ENCODE measurements at places on chromosomes 1 and 21.

GRCh38 chr1:204828352-204828850 is 42.3 kb upstream of the NFASC start:
- peak; percentile 70 for DNase-seq

- no peak for DNase-seq
These were observed 18.8 kb downstream of the LRRC52 start for GRCh38 chr1:165562571-165562970.

- no peak for DNase-seq
These were observed 94.2 kb downstream of the PRKAB2 start for GRCh38 chr1:147077936-147078605.

- DNase-seq, result no peak
These were observed 543.0 kb upstream of the RGS18 start for GRCh38 chr1:191615101-191615821.

GRCh38 chr1:67058242-67058641 is 4.3 kb upstream of the SLC35D1 start:
- no peak for DNase-seq

DNA sequence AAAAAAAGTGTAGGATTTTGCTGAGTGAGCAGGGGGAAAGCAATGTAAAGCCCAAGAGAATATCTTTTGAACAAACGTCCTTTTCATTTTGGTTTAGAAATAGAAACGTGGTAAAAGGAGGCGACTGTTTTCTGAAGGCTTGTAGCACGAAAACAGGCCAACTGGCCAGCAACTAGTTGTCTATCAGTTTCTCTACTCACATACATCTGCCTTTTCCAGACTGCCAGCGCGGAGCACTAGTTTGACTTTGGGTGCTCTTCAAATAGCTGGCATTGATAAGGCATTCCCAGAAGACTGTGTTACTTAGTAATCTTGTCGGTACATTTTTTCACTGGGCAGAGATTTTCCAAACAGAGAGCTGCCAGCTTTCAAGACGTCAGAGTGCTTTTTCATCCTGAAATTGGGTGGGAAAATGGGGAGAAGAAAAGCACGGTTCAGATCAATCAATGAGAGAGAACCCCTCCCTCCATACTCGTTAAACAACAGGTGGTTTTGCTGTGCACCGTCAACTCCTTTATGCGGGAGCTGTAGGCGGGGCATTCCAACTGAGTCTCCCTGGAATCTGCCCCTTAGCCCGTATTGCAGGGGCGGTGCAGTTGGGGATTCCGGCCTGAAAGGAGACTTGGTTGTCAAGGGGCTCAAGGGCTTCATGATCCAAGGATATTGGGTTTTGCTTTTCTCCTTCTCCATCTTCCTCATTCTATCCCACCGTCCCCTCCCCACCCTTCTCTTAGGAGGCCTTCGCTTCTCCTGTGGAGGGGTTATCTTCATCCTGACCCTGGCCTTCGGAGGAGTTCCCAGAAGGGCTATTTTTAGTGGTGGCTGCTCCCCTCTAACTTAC is 884 bp upstream of the LRRC8C start:
- DNase-seq, result peak; percentile 53

DNA sequence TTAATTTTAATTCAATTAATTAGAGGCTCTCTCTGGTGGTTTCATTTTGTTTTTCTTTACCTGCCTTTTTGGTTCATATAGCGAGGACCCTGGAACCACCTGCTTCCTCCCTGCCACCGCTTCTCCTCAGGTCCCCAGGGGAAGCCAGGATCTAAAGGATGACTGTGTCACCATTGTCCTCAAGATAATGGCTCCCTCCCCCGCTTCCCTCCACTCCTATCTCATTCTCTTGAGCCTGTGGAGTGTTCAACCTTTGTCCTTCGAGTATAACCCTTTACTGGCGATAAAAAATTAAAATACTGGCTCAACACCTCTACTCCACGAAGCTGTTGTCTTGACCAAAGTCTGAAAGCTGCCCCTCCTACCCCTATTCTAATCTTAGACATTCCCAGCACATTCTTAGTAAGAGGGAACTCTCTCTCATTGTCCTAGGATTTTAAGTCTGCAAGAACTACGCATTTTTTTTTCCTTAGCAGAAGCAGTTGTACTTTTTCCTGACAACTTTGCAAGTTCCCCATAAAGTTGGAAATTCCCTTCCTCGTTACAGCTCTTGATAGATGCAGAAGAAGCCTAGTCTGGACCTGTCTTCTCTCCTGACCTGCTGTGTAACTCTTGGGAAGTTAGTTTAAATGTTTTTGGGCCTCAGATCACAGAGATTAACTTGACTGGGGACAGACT is 12.6 kb upstream of the MAPKAPK2 start:
- DNase-seq, result no peak

DNA sequence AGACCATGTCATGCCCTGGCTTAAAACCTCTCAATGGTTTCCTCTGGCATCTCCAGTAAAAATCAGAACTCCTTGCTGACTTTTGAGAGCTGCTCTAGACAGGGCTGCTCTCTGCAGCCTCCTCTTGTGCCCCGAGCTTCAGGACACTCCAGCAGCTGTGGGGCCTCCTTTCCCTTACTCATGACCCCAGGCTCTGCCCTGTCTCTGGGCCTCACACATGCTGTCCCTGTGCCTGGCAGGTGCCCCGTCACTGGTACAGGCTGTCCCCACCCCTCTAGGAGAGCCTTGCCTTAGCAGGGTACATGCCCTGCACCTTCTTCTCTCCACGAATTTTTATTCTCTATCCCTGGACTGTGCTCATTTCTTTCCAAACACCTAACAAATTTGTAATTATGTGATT is 43.2 kb downstream of the HIVEP3 start:
- DNase-seq, result no peak

GRCh38 chr1:37739222-37739621 is 25.7 kb downstream of the EPHA10 start:
- DNase-seq, result no peak

DNA sequence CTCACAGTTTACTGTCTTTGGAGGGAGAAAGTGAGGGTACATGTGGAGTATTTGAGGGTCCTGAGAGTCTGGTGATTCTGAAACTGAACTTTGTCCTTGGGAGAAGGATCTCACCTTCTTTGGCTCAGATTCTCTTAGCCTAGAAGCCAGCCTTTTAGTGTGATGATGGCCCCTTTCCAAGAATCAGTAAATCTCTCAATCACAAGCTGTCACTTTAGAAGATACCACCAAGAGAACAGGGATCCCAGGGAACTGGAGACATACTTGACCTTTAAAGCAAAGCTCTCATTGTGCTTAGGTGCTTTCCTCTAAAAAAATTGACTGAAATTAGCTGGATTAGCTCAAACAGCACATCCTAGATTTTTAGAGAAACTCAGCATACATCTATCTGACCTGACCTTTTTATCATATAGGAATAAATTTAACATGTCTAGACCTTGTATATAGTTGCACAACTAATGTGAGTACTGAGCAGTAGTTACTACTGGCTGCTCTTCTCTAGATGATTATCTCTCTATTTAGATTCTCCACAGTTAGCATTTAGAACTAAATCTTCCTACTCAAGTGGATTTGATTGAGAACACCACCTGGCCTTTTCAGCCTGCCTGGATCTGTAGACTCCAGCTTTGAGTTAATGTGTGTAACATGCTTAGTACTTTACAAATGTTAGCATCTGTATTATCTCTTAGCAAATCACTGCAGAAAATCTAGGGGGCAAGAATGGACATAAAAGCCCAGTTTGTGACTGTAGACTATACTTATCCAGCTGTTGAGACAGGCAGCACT is 157.7 kb downstream of the MAST2 start:
- no peak for DNase-seq

DNA sequence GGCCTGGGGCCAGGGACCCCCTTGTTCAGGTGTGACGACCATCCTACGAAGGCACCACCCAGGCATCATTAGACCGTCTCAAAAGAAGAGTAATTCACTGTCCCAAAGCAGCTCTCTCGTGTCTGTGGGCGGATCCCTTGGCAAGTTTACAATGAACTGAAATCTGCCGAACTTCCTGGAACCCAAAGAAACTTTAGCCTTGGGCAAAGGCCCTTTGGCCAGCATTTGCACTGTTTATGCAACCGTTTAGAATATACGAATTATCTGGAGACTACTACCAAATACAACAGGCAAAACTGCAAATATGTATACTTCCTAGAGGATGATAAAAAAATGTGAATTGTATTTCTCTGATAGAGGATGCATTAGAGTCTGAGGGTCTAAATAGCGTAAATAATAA is 1.4 kb upstream of the SOD1 start:
- no peak for DNase-seq

DNA sequence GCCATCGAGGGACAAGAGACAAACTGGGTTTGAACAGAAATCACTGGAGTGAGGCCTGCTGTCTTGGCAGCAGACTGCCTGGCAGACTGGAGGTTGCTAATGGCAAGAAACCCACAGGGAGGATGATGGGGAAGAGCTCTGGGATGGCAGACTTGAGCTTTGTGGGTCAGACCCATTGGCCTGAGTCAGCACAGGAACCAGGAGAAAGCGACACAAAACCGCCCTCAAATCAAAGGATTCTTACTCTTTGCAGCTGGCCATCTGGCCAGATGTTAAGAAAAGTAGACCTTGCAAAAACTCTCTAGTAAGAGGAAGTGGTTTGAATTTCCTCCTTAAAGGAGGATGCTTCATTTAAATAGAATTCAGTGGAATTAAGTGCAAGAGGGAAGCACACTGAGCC is 195.2 kb upstream of the JUN start:
- DNase-seq, result no peak

DNA sequence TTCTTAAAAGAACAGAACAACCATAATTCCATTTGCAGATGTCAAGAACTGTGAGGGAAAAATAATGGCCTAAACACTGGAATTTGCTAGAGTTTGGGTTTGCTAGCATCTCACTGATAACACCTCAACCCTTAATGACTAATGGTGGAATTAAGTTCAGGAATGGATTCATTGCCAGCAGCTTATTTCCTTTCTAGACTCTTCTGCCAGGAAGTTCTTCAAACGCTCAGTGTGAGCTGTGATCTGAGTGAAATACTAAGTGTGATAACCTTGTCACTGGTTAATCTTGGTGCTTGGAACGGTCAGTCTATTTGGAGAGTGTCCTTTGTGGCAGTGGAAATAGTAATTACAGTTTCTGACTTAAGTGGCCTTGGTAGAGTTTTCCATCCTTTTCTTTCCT is 21.6 kb upstream of the PLEKHM2 start:
- DNase-seq, result no peak

GRCh38 chr1:43492826-43493225 is 37.9 kb upstream of the PTPRF start:
- no peak for DNase-seq

- no peak for DNase-seq
These were observed 10.7 kb downstream of the SNX7 start for GRCh38 chr1:98672189-98672588.

- DNase-seq, result peak; percentile 36
These were observed 54.5 kb upstream of the PTGFRN start for GRCh38 chr1:116855191-116855619.

DNA sequence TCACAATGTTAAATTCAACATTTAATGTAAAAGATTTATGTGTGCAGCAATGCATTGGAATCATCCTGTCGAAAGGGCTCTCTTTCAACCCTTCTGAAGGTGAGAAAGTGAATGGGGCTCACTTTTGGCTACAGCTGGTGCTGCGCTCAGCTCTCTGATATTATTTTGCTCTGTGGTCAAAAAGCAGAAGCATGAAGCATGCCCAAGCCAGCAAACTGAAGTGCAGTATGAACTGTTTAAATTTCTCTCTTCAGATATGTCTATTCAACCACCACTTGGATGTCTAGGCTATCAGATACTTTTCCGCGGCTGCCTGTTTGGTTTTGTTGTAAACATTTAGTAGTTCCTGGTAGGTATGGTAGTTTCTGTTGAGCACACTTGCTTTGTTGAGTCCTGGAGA is 216.9 kb upstream of the TMPRSS15 start:
- no peak for DNase-seq

DNA sequence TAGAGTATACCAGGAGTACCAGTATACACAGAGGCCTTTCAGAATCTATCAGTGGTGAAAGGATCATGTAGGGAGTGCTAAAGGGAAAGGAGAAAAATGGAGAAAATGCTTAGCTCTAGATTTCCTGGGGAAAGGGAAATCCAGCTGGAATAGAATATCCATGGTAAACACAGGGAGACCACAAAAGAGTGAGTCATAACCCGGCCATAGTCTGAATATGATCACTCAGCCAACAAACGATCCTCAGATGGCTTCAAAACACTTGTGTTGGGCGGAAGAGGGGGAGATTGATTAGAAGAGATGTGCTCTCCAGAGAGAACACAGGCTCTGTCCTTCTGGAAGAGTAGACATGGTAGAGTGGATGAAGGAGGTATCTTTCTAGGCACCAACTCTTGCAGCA is 180.6 kb downstream of the PAPPA2 start:
- DNase-seq, result no peak

DNA sequence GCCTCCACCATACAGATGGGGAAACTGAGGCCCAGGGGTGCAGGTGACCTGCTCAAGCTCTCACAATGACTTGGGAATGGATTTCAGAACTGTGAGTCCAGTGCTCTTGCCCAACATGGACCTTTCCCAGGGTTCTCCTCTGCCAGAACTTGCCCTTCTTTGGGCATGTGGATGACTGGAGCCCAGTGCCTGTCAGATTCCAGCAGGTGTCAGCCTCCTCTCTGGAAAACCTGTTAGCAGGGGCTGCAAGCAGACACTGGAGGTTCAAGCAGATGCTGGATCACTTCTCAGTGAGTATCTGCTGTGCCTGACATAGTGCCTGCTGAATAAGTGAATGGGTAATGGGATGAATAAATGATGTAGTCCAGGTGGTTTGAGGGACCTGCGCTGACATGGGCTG is 314.2 kb upstream of the POU3F1 start:
- no peak for DNase-seq

GRCh38 chr21:33884376-33885171 is 31.0 kb downstream of the ATP5PO start:
- DNase-seq, result no peak

- no peak for DNase-seq
These were observed 71.9 kb upstream of the PRDX6 start for GRCh38 chr1:173405281-173405680.

DNA sequence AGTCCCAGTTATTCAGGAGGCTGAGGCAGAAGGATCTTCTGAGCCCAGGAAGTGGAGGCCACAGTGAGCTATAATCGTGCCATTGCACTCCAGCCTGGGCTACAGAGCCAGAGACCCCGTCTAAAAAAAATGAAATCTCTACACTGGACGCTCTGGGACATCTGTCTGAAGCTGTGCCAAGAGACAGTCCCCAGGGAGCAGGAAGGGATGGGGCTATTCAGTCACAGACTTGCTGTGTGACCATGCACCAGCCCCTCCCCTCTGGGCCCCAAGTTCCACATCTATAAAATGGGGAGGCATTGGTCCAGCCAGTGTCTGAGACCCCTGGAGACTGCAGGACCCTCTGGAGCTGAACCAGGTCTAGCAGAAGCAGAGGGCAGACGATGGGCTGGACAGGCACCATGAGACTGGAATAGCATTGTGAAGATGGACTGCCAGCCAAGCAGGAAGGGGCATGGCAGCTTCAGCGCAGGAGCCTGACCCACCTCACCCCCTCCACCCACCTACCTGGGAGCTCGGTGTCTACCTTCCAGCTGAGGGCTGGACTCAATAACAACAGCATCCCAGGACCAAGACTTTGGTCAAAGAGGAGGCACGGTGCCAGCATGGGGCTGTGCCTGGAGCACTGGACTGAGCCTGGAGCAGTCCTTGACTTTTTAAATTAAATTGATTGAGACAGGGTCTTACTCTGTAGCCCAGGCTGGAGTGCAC is 1.4 kb downstream of the TMEM54 start:
- DNase-seq, result no peak

Data from hippocampal formation (tissue), 2 donors.